ENCODE measurements at places on chromosomes 16 and 17.

DNA sequence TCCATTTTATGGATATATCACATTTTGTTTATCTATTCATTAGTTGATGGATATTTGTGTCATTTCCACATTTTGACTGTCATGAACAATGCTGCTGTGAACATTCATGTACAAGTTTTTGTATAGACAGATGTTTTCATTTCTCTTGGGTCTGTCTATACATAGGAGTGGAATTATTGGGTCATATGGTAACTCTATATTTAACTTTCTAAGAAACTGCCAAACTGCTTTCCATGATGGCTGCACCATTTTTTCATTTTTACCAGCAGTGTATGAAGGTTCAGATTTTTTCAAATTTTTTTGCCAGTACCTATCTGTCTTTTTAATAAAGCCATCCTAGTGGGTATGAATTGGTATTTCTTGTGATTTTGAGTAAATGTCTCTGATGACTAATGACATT, 15.5 kb downstream of the NFAT5 start:
- no peak for DNase-seq

DNA sequence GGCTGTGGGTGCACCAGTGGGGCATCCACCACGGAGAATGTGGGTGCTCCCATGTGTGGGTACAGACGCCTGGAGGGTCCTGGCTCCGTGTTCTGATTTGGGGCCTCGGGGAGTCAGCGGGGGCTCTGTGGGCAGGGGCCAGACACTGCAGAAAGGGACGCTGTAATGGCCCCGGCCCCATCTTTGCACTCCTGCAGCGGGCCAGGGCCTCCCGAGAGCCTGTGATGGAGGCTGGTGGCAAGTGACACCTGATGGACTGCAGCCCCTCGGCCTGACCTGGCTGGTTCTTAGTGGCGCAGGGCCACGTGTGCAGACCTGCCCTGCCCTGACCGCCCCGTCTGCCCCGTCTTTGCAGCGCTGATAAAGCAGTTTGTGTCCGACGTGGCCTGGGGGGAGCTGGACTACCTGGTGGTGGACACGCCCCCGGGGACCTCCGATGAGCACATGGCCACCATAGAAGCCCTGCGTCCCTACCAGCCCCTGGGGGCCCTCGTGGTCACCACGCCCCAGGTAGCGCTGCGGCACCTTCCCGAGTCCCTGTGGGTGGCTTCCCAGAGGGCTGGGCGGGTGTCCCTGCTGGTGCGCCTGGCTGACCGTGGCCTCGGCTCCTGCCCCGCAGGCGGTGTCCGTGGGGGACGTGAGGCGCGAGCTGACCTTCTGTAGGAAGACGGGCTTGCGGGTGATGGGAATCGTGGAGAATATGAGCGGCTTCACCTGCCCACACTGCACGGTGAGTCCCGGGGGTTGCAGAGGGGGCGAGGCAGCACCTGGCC, 4.7 kb downstream of the NUBP2 start:
- DNase-seq, result no peak

- no peak for DNase-seq
Measured at GRCh38 chr17:58565389-58566311, 51.2 kb upstream of the MTMR4 start.

- DNase-seq, result no peak
Measured at GRCh38 chr17:948284-948852, 31.2 kb downstream of the NXN start.

- DNase-seq, result no peak
Measured at GRCh38 chr17:17467720-17468119, 9.1 kb upstream of the MED9 start.

GRCh38 chr16:69404275-69404805, 18.5 kb upstream of the TERF2 start:
- no peak for DNase-seq

GRCh38 chr17:5120036-5120435, 4.2 kb downstream of the USP6 start:
- DNase-seq, result no peak

GRCh38 chr16:60481591-60481990, 1554.6 kb downstream of the CDH8 start:
- DNase-seq, result no peak

DNA sequence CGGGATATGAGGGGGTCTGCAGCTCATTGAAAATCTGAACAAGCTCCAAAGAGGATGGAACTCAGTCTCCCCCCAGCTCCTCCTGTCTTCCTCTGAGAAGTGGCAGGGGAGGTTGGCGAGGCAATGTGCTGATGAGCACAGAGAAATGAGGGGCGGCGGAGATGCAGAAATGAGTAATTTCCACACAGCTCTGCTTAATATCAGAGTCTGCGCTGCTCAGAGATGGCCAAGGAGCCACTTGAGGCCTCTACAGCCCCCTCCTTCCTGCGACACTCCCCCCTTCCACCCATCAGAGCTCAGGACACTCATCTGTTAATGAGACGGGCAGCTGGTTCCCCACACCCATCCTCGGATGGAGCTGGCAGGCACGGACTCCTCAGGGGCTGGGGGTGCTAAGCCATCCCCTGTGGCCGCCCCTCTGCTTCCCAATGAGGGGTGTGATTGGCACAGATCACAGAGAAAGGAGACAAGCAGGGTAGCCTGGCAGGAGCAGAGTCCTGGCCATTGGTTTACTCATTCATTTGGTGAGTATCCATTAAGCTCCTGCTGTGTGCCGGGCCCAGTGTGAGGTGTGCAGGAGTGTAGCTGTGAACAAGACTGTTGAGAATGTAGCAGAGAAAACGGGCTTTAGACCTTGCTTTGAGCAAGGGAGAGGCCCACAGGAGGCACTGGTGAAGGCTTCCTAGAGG, 12.7 kb upstream of the CRHR1 start:
- no peak for DNase-seq

DNA sequence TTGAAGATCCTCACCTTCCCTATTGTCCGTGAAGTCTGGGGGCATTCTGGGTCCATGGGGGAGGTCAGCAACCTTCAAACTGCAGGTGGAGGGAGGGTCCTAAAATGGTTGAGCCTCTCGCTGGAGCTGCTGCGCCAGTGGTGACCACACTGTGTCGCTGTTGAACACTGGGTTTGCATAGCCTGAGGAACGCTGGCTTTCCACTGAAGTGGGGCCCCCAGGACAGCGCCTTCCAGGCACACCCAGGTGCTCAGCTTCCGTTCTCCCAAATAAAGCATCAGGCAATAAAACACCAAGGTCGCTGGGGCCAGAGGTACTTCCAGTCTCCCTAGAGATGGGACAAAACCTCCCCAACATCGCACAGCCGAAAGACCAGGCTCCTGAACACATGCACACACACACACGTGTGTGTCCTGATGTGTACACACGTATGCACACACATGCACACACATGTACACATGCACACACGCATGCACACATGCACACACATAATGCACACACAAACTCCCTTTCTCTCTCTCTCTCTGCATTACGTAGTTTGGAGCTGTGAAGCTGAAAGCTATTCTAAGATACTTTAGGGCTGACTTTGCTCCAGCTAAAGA, 120.6 kb downstream of the IRF8 start:
- DNase-seq, result no peak

GRCh38 chr17:29710891-29711418, 88.2 kb upstream of the CORO6 start:
- DNase-seq, result no peak

DNA sequence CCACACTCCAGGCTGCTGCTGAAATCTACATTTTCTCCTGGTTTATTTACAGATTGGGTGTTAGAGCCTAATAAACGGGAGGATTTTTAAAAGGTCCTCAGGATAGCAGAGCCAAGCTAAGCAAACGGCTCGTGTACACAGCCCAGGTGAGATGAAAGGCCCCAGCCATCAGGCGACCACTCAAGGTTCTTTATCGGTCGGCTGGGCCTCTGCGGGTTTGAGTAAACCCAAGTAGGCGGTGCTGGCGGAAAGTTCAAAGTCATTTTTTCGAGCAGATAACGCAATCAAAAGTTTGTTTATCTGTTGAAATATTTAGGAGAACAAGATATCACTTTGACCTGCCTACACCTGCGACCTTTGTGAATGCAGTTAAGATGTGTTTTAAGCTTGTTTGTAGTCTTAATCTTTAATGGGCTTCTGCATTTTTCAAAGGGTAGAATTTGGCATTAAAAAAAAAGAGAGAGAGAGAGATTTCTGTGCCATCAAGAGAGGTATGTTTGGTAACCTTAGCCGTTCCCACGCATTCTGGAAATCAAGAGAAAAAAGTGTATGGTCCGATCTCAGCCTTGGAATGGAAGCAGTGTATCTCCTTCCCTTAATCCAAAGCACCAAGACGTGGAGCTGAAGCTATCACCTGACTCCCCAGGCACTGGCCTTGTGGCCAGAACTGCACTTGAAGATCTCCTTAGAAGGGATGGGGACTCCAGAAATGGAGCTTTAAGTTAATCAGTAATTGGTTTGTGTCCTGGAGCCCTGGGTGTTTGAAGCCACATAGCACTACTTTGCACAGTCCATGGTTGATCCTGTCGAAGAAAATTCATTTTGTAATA, 301.7 kb upstream of the IRX5 start:
- no peak for DNase-seq

GRCh38 chr16:58884141-58884540, 150.0 kb upstream of the GOT2 start:
- no peak for DNase-seq

DNA sequence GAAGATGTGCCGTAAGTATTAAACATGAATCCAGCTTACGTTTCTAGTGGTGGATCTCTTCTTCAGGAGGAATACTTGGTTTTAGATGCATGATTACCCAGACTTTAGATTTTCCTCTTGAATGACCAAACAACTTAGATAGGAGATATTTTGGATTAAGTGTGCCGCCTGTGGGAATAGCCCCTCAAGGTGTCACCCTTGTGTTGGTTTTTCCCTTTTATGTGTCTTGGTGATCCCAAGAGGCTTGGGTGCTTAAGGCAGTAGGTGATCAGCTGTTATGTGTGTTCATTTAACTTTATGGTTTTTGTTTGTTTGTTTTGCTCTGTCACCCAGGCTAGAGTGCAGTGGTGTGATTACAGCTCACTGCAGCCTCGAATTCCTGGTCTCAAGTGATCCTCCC, 115.1 kb downstream of the PPM1E start:
- no peak for DNase-seq

GRCh38 chr16:55687802-55688201, 32.0 kb downstream of the SLC6A2 start:
- DNase-seq, result no peak

DNA sequence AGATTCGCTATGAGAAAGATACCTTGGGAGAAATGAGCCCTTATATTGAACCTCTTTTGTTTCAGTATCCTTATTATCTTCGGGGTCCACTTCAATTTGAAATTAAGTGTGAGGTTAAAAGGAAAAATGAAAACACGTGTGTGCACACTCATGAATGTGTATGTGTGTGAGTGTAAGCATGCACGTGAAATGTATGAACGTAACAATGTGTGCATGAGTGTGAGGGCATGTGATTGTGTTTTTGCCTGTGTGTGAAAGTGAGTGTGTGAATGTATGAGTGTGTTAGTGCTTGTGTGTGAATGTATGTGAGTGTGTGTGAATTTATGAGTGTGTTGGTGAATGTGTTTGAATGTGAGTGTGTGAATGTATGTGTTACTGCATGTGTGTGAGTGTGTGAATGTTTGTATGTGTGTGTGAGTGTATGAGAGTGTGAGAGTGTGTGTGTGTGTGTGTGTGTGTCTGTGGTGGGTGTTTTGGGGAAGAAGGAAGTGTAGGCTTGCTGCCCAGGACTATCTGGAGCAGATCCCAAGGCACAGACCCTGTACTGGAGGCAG, 224.0 kb upstream of the CDH13 start:
- no peak for DNase-seq

DNA sequence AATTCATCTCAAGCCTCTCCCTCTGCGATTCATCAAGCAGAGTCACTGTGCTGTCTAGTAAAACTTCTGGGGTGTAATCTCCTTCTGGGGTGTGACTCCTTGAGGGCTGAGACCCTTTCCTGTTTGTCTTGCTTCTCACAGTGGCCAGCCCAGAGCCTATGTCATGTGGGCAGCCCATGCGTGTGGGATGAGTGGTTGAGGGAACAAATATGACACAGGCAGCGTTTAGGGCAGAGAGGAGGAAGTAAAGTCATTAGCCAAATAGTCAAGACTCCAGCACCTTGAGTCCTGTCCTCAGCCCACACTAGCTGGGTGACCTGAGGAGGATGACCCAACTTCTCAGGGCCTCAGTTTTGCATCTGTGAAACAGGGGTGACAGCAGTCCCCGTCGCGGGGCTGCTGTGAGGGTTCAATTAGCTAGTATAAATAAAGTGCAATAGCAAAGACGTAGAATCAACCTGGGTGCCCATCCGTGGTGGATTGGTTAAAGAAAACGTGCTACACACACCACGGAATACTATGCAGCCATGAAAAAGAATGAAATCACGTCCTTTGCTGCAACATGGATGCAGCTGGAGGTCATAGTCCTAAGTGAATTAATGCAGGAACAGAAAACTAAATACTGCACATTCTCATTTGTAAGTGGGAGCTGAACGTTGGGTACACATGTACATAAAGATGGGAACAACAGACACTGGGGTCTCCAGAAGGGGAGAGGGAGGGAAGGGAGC, 4.5 kb upstream of the ITGAX start:
- no peak for DNase-seq

- no peak for DNase-seq
Measured at GRCh38 chr17:42779936-42780850, at the start of gene WNK4. WNK4 (plus strand) TSS chr17:42780610; CDS start chr17:42780699, 89 bp downstream.

- DNase-seq, result no peak
Measured at GRCh38 chr16:59740858-59741257, 1006.7 kb upstream of the GOT2 start.

DNA sequence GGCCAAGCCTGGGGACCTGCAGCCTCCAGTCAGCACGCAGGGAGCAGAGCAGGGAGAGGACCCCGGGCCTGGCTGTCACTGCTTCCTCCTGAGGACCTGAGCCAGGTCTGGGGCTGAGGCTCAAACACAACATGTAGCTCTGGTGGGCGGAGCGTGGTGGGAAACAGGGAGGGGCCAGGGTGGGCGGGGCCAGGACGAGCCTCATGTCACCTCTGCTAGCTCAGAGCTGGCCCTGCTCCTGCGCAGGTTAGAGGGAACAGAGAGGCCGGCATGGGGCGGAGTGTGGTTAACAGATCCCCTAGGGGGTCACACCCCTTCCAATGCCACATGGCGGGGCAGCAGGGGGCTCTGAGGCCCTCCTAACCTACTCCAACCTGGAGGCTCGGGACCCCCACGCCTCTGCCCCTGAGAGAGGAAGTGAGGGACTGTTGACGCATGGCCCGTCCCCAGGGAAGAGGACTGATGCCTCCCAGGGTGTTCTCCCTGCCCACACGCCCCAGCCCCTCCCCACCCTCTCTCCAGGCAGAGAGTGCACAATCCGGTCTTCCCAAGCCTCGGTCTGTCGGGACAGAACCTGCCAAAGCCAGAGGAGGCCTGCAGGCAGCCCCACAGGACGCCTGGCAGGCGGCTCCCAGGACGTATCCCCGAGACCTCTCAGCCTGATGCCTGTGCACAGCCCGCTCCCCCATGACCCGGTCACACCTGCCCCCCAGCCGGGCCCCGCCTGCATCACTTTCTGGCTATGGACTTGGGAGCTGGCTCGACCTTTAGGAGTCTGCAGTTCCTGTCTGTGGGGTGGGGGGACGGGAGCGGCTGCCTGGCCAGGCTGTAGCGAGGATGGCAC, 15.2 kb downstream of the PIEZO1 start:
- DNase-seq, result no peak

DNA sequence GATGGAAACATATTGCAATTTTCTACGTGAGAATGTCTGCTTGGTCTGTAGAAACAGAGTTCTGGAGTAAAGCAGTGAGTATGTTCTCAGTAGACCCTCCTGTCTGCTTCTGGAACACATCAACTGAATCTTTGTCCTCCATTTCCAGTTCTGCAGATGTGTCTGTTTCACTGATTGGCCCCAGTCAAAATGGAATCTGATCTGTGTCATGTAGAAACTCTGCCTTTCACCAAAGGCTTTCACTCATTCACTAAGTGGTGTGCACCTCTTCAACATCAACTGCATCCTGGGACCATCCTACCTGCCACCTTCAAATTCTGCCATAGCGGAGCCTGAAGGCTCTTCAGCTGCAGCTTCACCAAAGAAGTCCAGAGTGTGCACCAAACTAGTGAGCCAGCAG, 2.8 kb upstream of the ZNF267 start:
- DNase-seq, result no peak

Data from kidney capillary endothelial cell (primary cell).